ENCODE measurements at places on chromosomes 13 and 19. TPM values are rescaled to one million over a fixed set of nuclear protein-coding genes. Genes with fewer than 3 reads are reported as not detected.

The LYPD5 gene
- 1.9 TPM for total RNA-seq

The ELSPBP1 gene
- total RNA-seq = not detected

The RNF225 gene
- not detected for total RNA-seq

The ZNF525 gene
- total RNA-seq = 15.0 TPM

The C13orf46 gene
- total RNA-seq = not detected

The PLK5 gene
- not detected for total RNA-seq

The GPR183 gene
- total RNA-seq = 2.0 TPM

The SIGLEC12 gene
- 0.40 TPM for total RNA-seq

DNA sequence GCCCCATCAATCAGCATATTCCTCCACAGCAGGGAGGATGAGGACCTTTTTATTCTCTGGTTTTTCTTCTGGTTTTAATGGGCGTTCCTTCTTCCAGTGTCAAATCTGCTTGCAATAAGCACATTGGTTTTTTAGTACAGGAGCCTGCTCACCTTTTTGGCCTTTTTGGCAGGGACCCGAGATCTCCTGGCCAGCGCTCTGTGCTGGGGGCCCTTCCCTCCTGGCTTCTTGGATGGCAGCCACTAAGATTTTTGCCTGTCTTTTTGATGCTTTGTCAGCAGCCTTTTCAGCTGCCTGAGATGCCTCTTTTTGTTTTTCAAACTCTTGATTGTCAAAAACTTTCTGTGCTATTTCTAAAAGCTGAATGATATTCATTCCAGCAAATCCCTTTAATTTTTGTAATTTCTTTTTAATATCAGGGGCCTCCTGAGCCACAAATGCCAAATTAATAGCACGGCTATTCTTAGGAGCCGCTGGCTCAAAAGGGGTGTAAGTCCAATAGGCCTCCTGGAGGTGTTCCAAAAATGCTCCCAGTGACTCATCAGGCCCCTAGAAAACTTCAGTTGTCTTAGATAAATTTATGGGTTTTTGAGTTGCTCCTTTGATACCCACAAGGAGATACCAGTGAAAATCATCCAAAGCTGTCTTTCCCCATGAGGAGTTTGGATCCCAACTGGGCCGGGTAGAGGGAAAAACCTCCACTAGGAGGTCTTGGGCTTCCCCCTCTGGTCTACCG lies 73.0 kb downstream of the ZNF100 start:
- no peak overlapping the region for H3K4me3 ChIP-seq
- no peaks in the 10 kb centered on the region for H3K27me3 ChIP-seq
- H3K27ac ChIP-seq = peak overlapping the region; percentile 24
- no peaks in the 10 kb centered on the region for H3K36me3 ChIP-seq

GRCh38 chr13:85557691-85558467 lies 241.3 kb downstream of the SLITRK6 start:
- no peaks in the 10 kb centered on the region for H3K36me3 ChIP-seq
- no peaks in the 10 kb centered on the region for H3K4me1 ChIP-seq
- H3K27me3 ChIP-seq = no peaks in the 10 kb centered on the region
- no peak for DNase-seq

DNA sequence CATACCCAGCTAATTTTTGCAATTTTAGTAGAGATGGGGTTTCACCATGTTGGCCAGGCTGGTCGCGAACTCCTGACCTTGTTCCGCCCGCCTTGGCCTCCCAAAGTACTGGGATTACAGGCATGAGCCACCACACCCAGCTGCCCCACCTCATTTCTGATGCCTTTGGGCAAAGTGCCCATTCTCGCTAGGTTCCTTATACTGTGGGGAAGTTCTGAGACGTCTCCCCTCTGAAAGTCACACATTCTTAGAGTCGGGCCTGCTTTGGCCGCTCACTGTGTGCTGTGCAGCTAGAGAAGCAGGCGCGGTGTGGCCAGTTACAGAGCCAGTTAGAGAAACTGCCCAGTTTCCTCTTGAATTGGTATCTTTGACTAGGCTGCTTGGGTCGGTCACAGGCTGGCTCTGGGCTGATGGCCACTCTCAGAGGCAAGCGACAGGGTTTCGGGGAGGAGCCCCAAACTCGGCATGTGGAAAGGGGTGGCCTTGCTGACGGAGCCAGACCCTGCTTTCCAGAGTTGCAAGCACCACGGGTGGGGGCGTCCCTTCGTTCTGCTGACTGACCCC lies 18.0 kb downstream of the PRAM1 start:
- H3K36me3 ChIP-seq = no peaks in the 10 kb centered on the region
- no peak for DNase-seq
- H3K27me3 ChIP-seq = no peaks in the 10 kb centered on the region
- no peak overlapping the region for H3K27ac ChIP-seq

DNA sequence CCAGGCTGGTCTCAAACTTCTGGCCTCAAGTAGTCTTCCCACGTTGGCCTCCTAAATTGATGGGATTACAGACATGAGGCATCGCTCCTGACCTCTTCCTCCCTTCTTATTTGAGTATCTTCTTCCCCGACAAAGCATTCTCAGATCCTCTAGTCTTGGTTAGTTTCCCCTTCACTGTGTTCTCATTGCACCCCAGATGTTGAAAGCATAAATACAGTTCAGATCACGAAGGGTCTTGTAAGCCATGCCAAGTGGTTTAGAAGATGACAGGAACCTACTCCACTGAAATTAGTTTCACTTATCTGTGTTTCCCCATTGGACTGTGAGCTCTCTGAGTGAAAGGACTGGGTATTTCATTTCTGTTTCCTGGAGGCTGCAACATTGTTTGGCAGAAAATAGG lies 100.7 kb downstream of the DGKH start:
- no peaks in the 10 kb centered on the region for H3K36me3 ChIP-seq
- no peak for DNase-seq
- H3K27ac ChIP-seq = no peak overlapping the region

DNA sequence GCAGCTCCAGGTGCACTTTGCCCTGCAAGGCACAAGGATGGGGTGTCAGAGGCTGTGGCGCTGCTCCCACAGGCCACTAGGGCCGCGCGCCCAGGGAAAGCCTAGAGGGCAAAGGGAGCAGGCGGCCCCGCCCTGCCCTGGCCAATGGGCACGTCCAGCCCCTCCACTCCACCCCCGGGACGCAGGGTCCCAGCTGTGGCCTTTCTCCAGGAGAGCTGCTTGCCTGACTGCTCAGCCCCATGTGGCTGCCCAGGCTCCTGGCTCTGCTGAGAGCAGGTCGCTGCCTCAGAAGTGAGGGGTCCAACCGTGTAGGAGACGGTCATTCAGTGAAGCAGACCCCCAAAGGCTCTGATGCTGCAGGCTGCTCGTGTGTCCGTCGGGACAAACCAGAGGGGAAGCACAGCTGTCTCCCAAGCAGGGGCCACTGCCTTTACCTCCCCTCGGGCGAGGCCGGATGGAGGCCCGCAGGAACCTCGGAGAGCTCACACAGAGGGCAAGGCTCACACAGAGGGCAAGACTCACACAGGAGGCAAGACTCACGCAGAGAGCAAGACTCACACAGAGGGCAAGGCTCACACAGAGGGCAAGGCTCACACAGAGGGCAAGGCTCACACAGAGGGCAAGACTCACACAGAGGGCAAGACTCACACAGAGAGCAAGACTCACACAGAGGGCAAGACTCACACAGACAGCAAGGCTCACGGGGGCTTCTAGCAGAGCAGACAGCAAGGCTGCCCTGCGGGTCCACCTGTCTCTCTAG lies 56.2 kb upstream of the C13orf46 start:
- no peak overlapping the region for H3K27ac ChIP-seq
- no peak for DNase-seq
- peaks cover 11% of the 10 kb centered on the region for H3K4me1 ChIP-seq
- H3K27me3 ChIP-seq = no peaks in the 10 kb centered on the region
- H3K4me3 ChIP-seq = no peak overlapping the region

DNA sequence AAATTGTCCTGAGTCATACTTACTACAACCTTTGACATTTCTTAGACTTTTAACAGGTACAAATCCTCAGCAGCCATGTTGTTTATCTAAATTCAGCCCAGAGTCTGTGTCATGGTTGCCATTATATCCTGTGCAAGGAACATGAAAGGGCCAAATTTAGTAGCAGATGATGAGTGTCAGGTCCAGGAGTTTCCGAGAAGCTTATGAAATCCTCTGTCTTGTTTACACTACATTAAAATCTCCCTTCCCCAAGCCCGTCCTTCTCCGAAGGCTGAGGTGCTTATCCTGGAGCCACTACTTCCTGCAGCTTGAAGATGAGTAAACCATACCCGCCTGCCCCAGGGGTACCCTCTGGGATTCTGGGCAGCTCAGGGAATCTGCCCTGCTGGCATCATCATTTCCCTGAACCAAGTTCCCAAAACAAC lies 102.6 kb upstream of the SERP2 start:
- no peaks in the 10 kb centered on the region for H3K27me3 ChIP-seq
- DNase-seq = peak; percentile 51
- H3K4me1 ChIP-seq = peaks cover 13% of the 10 kb centered on the region
- H3K27ac ChIP-seq = peak overlapping the region; percentile 80
- H3K4me3 ChIP-seq = no peak overlapping the region

GRCh38 chr13:110263888-110264287 lies 43.1 kb downstream of the COL4A1 start:
- H3K27ac ChIP-seq = peak overlapping the region; percentile 64
- H3K36me3 ChIP-seq = no peaks in the 10 kb centered on the region
- H3K27me3 ChIP-seq = no peaks in the 10 kb centered on the region
- H3K4me1 ChIP-seq = no peaks in the 10 kb centered on the region
- no peak overlapping the region for H3K4me3 ChIP-seq

DNA sequence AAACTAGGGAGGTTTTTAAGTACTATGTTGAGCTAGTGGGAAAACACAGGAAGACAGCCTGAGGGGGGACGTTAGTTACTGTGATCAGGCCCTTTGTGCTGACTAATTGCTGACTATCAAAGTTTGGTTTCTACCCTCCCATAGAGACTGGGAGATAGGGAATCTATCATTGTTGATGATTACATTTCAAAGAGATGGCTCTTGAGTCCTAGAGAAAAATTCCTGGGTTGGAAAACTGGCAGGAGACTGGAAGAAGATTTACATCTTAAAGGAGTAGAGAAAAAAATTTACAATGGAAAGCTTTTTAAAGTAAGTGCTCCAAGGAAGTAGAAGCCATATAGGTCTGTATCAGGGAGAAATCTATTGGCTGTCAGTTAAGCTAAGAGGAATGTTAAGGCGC lies 522.0 kb upstream of the KLHL1 start:
- no peaks in the 10 kb centered on the region for H3K36me3 ChIP-seq
- no peak overlapping the region for H3K27ac ChIP-seq
- no peak for DNase-seq

- no peak overlapping the region for H3K27ac ChIP-seq
- no peak for DNase-seq
- H3K4me3 ChIP-seq = no peak overlapping the region
- H3K36me3 ChIP-seq = no peaks in the 10 kb centered on the region
- H3K4me1 ChIP-seq = no peaks in the 10 kb centered on the region
These were observed 1.3 kb upstream of the ACTL9 start for GRCh38 chr19:8699908-8700307.

GRCh38 chr19:11202488-11203193 lies 5.3 kb upstream of the KANK2 start:
- peaks cover 5% of the 10 kb centered on the region for H3K4me1 ChIP-seq
- H3K36me3 ChIP-seq = no peaks in the 10 kb centered on the region
- H3K4me3 ChIP-seq = no peak overlapping the region
- no peak for DNase-seq

GRCh38 chr19:17379221-17379631 lies 2.1 kb upstream of the PLVAP start:
- no peaks in the 10 kb centered on the region for H3K36me3 ChIP-seq
- H3K4me3 ChIP-seq = no peak overlapping the region
- no peak for DNase-seq
- H3K27ac ChIP-seq = no peak overlapping the region
- no peaks in the 10 kb centered on the region for H3K4me1 ChIP-seq

GRCh38 chr13:21234526-21234925 lies 58.1 kb downstream of the MRPL57 start:
- H3K4me3 ChIP-seq = no peak overlapping the region
- no peak overlapping the region for H3K27ac ChIP-seq
- DNase-seq = no peak
- no peaks in the 10 kb centered on the region for H3K4me1 ChIP-seq
- no peaks in the 10 kb centered on the region for H3K36me3 ChIP-seq
- no peaks in the 10 kb centered on the region for H3K27me3 ChIP-seq

DNA sequence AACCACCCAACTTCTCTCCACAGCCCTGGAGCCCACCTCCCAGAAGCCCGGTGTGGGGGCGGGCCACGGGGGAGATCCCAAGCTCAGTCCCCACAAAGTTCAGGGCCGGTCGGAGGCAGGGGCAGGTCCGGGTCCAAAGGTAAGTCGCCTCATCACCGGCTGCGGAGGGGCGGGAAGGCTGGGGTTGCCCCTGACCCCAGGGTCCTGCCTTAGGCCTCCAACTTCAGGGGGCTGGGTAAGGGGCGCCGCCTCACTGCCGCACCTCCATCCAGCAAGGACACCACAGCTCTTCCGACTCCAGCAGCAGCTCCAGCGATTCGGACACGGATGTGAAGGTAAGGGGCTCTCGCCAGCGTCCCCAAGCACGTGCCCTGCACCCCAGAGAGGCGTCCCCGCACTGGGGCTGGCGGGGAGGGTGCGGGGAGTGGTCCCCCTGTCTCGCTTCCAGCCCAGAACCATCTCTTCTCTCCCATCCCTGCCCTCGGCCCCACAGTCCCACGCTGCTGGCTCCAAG lies 358 bp downstream of the C19orf33 start:
- no peak overlapping the region for H3K27ac ChIP-seq
- DNase-seq = no peak
- no peaks in the 10 kb centered on the region for H3K36me3 ChIP-seq
- no peaks in the 10 kb centered on the region for H3K4me1 ChIP-seq
- no peak overlapping the region for H3K4me3 ChIP-seq

DNA sequence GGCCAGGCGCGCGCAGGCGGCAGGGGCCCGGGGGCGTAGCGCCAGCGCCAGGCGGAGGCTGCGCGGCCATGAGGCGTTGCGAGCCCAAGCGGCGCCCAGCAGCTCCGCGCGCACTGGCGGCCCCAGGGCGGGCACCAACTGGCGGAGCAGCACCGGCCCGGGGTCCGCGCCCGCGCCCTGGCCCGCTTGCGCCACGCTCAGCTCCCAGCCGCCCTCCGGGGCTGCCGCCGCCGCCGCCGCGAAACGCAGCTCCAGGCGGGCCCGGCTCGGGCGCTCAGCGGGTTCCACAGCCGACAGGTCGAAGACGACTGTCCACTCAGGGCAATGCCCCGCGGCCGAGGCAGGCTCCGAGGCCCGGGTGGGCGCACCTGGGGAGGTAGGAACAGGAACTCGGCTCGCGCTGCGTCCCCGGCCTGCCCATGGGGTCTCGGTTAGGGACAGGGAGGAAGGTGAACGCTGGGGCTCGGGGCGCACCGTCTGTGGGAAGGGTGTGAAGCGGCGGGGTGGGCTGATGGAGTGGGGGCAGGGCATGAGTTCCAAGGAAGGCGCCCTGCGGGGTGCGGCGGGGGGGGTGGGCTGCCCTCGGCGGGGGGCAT lies 26.8 kb downstream of the CERS1 start:
- H3K36me3 ChIP-seq = no peaks in the 10 kb centered on the region
- H3K27me3 ChIP-seq = no peaks in the 10 kb centered on the region
- no peak overlapping the region for H3K27ac ChIP-seq
- H3K4me3 ChIP-seq = no peak overlapping the region
- DNase-seq = no peak
- no peaks in the 10 kb centered on the region for H3K4me1 ChIP-seq
